ENCODE measurements at places on chromosomes 4 and X.
A peak's percentile ranks its signal among the peaks of the same experiment; 100 is the strongest.

- no peak for DNase-seq
These were observed 61.4 kb upstream of the ZCCHC13 start for GRCh38 chrX:74242484-74243138.

DNA sequence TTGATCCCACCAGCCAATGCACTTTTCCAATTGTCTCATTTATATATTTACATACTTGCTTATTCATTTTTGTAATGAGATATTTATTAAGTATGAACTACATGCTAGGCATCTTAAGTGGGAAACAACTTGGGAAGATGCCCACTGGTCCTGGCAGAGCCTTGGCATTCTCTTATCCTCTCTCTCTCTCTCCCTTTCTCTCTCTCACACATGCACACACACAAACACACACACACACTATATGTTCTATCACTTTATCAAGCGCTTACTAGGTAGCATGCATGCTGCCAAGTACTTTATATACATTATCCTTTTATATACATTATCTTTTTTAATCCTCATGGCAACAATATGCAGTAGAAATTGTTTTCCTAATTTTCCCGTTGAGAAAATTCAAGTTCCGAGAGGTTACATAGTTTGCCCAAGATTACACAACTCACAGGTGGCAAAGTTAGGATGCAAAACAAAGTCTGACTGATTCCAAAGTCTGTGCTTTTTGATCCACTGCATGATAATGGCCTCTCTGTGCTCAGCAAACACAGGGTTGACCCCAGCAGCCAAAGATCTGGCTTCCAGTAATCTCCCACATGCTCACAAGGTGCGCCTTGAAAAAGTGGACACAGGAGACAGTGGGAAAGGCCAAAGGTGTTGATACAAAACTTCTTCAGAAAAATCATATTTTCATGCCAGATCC lies 173.1 kb upstream of the KLF3 start:
- DNase-seq: no peak

DNA sequence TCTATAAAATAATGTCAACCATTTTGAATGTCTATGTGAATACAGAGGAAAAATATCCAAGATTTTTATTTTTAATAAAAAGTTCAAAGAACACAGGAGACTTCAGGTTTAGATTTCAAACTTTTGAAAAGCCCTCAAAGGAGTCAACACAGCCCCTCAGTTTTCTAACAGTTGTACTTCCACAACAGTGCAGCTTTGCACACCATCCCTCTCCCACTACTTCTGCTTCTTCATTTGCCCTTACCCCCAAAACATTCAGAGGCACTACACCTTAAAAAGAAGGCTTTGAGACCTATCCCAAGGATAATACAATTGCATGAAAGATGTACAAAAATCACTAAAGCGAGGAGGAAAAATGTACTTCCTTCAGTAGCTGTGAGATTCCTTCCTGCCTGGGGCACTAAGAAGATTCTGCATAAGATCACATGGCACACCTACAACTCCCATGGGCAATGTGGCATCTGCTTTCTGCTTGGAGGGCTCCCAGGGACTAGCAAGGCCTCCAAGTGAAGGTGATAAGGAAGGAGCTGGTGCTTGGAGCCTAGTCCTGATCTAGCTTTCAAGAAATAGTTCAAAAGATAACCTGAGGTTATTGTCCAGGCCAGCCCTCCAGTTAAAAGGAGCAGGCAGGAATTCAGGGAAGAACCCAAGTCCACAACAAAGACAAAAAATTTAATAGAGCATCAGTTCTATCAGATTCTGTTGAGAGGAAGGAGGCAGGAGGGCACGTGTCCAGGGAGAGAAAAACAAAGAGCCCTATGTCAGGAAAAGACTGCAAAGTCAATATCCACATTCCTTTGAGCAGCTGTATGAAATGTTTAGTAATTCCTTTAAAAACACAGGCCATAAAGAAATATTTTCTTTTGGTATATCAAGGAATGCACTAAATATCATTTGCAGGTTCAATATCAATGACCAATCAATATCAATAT lies 19.1 kb downstream of the ARAP2 start:
- no peak for DNase-seq

GRCh38 chrX:106917830-106918500 lies 2.2 kb upstream of the CLDN2 start:
- peak; percentile 6 for DNase-seq

DNA sequence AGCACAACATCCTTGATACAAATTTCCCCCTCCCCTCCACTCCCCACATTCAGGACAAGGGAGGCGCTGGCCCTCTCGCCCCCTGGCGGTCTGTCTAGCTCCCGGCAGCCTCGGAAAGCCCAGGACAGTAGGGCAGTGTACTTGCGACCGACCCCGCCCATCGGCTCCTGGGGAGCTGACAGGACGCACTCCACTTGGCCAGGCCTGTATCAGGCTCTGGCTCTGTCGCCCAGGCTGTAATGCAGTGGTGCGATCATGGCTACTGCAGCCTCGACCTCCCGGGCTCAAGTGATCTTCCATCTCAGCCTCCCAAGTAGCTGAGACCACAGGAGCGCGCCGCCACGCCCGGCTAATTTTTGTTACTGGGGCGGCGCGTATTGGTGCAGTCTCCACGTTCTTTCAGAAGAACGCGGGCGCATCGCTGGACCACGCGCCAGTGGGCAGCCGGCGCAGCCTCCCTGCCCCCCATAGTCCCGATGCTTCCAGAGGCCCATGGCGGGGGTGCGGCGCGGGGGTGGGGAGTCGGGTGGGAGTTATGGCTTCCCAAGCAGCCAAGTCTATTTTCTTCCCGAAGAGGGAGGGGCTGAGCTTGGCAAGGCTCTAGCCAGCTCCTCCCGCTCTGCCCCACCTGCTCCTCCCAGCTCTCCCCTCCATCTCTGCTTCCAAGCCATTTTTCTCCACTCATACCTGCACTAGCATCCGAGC lies 7.8 kb upstream of the AKAP14 start:
- DNase-seq: peak; percentile 42

GRCh38 chr4:43680421-43680820 lies 768.2 kb downstream of the KCTD8 start:
- DNase-seq: no peak

DNA sequence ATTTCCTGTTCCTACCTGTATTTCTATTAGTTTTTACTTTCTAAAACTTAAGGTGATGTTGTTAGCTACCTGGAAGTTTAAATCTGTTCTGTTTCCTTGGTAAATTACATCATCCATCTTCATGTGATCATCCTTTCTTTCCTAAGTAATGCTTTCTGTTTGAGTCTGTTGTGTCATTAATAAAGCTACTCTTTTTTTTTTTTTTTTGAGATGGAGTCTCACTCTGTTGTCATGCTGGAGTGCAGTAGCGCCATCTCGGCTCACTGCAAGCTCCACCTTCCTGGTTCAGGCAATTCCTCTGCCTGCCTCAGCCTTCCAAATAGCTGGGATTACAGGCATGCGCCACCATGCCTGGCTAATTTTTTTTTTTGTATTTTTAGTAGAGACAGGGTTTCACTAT lies 73.3 kb downstream of the FIP1L1 start:
- no peak for DNase-seq

DNA sequence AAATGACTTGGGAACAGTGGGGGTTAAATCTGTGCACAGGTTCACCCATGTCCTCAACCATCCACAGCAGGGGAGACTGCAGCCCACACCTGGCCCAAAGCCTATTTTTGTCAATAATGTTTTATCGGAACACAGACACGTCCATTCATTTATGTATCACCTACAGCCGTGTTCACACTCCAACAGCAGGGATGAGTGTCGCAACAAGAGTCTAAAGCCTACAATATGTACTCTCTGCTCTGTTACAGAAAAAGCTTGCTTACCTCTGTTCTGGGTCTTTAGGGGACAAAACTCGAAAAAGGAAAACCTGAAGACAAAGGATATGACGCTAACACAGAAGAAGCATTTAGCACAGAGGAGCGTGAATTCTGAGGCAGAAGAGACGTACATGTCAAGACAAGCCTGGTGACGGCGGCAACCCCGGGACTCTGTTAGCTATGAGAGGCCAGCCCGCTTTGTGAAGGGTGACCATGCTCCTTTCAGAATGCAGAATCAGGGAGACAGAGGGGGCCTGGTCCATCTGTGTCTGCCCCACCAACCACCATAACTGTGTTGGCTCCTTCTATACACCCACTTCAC lies 45.5 kb downstream of the AFAP1 start:
- no peak for DNase-seq

DNA sequence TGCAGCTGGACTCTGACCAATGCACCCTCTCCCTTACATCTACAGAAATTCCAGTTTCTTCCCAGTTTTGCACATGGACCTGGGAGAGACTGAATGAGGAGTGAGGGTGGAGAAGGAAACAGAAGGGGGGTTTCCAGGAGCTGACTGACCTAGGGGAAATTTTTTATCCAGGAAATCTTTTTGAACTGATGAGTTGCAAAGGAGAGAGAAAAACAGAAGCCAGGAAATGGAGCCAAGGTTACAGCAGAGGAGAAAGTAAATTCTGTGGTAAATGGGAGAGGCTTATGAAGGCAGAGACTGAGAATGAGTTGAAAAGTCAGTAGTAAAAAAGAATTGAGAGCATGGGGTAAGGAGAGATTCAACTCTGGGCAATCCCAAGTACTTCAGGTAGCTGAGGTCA lies 192.8 kb downstream of the SMIM20 start:
- DNase-seq: no peak

DNA sequence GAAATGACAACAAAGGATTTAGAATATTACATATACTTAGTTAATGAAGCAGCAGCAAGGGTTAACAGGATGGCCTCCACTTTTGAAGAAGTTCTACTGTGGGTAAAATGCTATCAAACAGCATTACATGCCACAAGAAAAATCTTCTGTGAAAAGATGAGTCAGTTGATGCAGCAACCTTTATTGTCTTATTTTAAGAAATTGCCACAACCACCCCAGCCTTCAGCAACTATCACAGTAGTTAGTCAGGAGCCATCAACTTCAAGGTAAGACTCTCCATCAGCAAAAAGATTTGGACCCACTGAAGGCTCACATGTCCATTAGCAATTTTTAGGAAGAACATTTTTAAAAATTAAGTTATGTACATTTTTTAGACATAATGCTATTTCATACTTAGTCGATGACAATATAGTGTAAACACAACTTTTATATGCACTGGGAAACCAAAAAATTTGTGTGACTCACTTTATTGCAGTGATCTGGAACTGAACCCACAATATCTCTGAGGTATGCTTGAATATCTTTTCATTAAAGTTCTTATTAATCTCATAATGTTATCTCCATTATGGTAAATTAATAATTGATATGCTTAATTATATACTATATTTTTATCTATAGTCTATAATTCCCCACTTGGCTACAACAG lies 81.2 kb downstream of the SPCS3 start:
- no peak for DNase-seq

DNA sequence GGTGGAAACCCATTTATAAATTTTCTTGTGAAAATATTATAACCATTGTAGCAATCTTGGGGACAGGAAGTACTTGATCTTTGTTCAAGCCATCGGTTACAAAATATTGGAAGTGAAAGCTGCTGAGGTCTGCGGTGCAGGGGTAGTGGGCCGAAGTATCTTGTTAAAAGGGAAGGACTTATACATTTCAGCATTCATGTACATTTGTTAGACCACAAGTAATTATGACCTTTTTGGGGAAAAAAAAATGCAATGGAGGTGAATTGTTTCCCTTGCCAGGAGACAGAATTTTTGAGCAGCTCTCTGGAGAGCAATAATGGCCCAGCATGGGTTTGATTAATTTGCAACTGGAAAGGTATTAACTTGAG lies 121.3 kb downstream of the EGF start:
- DNase-seq: no peak

- no peak for DNase-seq
These were observed 312.6 kb downstream of the PACRGL start for GRCh38 chr4:21012851-21013331.

GRCh38 chrX:63657821-63658220 lies 127.2 kb downstream of the ARHGEF9 start:
- no peak for DNase-seq

GRCh38 chrX:136768469-136769084 lies 12.2 kb downstream of the ARHGEF6 start:
- peak; percentile 48 for DNase-seq

GRCh38 chrX:10124506-10125247 lies 32.1 kb upstream of the CLCN4 start:
- no peak for DNase-seq

- DNase-seq: peak; percentile 79
These were observed 30.7 kb downstream of the MSN start for GRCh38 chrX:65697915-65698796.

DNA sequence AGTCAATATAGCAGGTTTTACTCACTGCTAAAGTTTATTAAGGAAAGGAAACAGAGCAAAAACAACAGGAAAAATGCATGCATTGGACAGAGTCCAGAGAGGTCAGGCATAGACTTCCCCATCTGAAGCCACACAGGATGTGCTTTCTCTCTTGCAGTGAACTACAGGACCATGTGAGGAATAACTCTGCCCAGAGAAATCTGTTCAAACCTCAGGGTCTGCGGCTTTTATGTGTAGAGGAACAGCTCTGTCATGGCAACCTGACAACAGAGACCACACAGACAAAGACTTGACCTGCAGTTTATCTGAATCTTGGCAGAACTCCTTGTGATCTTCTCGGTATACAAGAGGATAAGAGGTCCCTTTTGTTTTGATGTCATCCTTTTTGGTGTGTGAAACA lies 46.3 kb upstream of the LONRF3 start:
- DNase-seq: no peak

- no peak for DNase-seq
These were observed 923.6 kb upstream of the TENM3 start for GRCh38 chr4:181319629-181320028.

DNA sequence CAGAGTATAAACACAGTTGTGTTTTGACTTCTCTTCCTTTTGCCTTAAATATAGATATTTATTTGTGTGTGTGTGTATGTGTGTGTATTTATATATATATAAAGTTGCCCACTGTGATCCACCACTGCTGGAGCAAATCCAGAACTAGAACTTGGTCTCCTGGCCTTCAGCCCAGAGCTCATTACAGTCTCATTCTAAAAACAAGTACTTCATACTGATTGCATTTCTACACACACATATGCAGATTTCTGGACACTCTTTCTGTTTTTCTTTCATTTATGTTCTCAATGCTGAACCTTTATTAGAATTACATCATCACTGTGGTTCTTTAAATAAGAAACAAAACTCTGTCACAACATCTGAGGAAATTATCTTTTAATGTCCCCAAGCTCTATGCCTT lies 381 bp downstream of the TXK start:
- no peak for DNase-seq

- DNase-seq: peak; percentile 89
These were observed 2.3 kb downstream of the JADE1 start for GRCh38 chr4:128811571-128812441.

GRCh38 chr4:46975812-46976553 lies 17.4 kb downstream of the GABRA4 start:
- no peak for DNase-seq

DNA sequence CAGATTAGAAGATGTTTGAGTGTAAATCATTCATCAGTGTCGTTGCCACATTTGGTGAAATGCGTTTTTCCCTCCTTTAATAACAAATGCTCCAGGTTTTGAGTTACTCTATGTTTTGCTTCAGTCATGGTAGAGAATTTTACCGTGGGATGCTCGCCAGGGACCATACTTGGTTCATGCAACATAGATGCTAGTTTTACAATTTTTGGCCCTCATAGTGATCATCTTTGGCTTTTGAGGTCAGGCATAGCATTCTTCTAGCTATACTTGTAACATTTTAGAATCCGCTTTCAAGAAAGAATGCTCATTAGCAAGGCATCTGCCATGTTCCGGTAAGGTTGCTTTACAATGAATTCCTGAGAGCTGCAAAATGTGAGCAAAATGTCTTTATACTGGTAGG lies 147.2 kb downstream of the SPCS3 start:
- no peak for DNase-seq

GRCh38 chr4:23371533-23371932 lies 518.3 kb downstream of the PPARGC1A start:
- no peak for DNase-seq
